ENCODE measurements at places on chromosomes 7 and 10. TPM values are rescaled to one million over a fixed set of nuclear protein-coding genes. Genes with fewer than 3 reads are reported as not detected.

SPDYE2 gene
- not detected for total RNA-seq

MUC3A gene
- not detected for total RNA-seq

DNA sequence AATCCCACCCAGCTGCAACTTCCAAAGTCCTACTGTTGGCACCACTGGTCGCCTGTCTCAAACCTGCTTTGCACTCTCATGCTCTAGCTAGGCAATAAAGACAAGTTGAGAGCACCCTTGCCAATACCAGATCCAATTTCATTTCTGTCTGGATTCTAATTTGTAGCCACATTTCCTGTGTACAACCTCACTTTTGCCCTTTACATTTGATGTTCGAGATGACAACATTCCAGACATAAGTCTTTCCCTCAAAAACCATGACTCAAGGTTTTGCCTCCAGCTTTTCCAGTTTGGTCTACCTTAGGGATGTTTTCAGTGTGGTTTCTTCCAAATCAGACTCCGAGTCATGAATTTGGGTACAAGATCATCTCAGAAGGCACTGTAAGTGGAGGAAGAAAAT, 309.0 kb downstream of the GPAM start:
- DNase-seq: no peak
- no peaks in the 10 kb centered on the region for H3K27me3 ChIP-seq
- H3K4me1 ChIP-seq: no peaks in the 10 kb centered on the region
- no peaks in the 10 kb centered on the region for H3K36me3 ChIP-seq
- H3K4me3 ChIP-seq: no peak overlapping the region

DNA sequence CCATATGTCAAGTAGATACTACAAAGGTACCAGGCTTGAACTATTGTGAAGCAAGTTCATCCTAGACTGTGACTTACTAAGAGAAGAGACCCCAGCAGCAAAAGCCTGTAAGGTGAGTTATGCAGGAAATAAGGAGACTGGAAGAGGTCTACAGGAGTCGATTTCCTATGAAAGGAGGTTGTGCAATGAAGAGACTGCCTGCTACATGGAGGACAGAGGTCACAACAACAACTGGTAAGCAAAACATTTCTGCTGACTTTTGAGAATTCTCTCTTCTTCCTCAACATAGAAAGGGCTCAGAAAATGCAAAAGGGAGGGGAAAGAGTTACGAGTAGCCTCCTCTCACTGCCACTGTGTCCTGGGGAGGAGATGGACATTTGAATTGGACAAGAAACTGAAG, 42.4 kb downstream of the PDK4 start:
- peaks cover 7% of the 10 kb centered on the region for H3K27me3 ChIP-seq
- no peak overlapping the region for H3K27ac ChIP-seq
- no peaks in the 10 kb centered on the region for H3K4me1 ChIP-seq
- DNase-seq: no peak
- no peak overlapping the region for H3K4me3 ChIP-seq
- H3K36me3 ChIP-seq: no peaks in the 10 kb centered on the region

GRCh38 chr10:44006771-44007170, 358.1 kb upstream of the ZNF32 start:
- peaks cover 8% of the 10 kb centered on the region for H3K4me1 ChIP-seq
- H3K36me3 ChIP-seq: no peaks in the 10 kb centered on the region
- no peak overlapping the region for H3K4me3 ChIP-seq
- DNase-seq: no peak
- H3K27me3 ChIP-seq: no peaks in the 10 kb centered on the region
- no peak overlapping the region for H3K27ac ChIP-seq

DNA sequence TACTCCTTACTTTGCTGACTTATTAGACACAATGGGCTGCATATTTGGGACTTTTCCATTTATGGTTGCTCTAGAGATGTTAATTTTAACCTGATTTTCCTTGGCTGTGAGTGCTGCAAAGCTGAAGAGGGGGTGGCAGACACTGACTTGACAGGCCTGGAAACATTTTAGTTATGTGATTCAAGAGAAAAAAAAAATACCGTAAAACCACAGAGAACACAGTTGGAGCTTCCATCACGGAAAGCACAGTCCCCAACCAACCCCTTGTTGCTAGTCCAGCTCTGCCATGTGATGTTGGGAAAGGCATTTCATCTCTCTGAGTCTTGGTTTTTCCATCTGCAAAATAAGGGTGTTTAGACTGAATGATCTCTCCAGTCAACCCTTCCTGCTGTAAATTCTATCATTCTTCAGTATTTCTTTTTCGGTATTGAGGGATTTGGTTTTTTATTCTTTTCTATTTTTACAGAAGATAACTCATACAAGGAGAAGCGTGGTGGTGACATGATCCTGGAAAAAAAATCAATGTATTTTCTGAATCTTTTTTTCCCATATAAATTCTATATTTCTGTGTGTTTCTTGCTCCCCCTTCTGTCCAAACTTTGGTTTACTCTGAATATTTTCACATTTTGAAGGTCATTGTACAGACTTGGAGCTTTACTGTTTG, 246.1 kb downstream of the REEP3 start:
- DNase-seq: no peak
- no peaks in the 10 kb centered on the region for H3K4me1 ChIP-seq
- H3K4me3 ChIP-seq: no peak overlapping the region
- no peaks in the 10 kb centered on the region for H3K36me3 ChIP-seq

DNA sequence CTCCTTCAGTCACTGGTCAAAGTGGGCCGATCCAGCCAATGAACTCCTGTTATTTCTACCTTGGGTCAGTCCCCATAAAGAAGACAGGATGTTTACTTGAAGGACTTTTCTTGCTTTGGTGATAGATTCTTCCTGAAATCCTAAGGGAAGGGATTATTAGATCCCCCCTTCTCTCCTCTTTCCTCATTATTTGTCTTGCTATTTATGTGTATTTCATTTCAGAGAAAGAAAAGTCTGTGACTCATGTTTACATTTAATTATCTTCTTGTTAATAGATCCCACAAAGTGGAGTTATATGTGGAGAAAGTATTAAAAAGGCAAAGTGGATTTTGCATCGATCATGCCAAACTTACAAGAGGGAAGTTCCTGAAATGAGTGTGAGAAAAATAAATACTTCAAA, 341.5 kb downstream of the PHTF2 start:
- H3K27ac ChIP-seq: no peak overlapping the region
- peaks cover 9% of the 10 kb centered on the region for H3K27me3 ChIP-seq
- DNase-seq: no peak
- H3K36me3 ChIP-seq: no peaks in the 10 kb centered on the region

DNA sequence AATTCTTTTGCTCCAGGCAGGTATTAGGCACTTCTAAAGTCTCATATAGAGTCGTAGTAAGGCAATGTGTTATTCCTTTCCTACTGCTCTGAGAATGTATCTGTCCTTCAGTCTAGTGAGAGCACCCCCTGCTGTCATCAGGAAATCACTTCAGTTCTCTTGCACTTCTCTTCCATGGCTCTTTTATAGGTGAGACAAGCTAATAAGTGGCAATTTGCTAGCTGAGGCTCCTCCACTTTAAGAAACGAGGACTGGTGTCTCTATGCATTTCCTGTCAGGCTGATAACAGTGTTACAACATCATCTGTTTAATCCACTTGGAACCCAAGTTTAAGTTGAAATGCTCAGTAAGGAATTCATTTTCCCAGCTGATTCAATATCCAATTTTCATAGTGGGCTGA, 350.6 kb downstream of the TFEC start:
- H3K36me3 ChIP-seq: no peaks in the 10 kb centered on the region
- no peak overlapping the region for H3K27ac ChIP-seq
- H3K4me3 ChIP-seq: no peak overlapping the region
- no peak for DNase-seq

- no peak overlapping the region for H3K4me3 ChIP-seq
- H3K4me1 ChIP-seq: peaks cover 31% of the 10 kb centered on the region
- no peaks in the 10 kb centered on the region for H3K27me3 ChIP-seq
- no peak overlapping the region for H3K27ac ChIP-seq
- no peak for DNase-seq
- peaks cover 51% of the 10 kb centered on the region for H3K36me3 ChIP-seq
Measured at GRCh38 chr10:102401735-102402511, 6.4 kb downstream of the NFKB2 start.

DNA sequence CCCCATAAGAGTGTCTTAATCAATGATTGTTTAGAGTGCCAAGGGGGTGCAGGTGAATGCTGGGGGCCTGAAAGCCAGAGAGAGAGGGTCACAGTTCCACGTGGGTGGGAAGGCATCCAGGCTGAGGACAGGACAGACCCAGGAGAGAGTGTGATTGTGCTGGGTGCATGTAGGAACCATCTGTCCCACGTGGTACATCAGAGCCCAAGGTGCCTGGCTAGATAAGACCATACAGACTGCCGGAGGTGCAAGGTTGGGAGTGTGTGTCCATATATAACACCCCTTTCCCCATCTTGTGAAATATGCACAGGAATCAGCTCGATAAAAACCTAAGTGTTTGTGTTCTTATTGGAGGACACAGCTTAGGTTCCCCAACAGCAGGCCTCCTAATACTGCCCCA, 85.5 kb downstream of the WIPF3 start:
- no peak overlapping the region for H3K27ac ChIP-seq
- no peak overlapping the region for H3K4me3 ChIP-seq
- H3K36me3 ChIP-seq: no peaks in the 10 kb centered on the region

GRCh38 chr7:120933475-120933874, 17.1 kb upstream of the ING3 start:
- no peaks in the 10 kb centered on the region for H3K4me1 ChIP-seq
- peaks cover 1% of the 10 kb centered on the region for H3K27me3 ChIP-seq
- no peak for DNase-seq
- H3K36me3 ChIP-seq: no peaks in the 10 kb centered on the region
- H3K4me3 ChIP-seq: no peak overlapping the region

- no peak overlapping the region for H3K4me3 ChIP-seq
- no peaks in the 10 kb centered on the region for H3K36me3 ChIP-seq
- DNase-seq: no peak
- no peaks in the 10 kb centered on the region for H3K27me3 ChIP-seq
Measured at GRCh38 chr10:77036993-77037734, 600.4 kb downstream of the KCNMA1 start.

DNA sequence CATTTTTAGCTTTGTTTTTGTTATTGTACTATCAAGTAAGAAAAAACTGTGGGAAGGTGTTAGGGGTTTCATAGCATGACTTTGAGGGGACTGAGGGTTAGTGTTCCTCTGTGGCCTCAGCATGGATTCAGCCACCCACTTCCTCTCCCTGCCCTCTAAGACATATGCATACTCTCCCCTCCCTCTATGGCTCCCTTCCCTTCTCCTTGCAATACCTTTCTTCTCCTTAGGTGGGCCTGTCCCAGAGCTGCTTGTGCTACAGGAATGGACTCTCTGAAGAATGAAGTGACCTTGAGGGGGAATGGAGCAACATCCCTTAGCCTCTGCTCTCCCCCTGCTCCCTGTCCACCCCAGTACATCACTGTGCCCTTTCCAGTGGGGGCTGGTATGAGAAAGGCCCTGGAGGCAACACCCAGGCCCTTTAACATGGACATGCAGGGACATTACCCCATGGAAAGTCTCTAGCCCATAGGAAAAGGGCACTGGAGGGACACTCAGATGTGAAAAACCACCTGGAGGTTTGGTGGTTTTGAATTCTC, 22.4 kb downstream of the CDH23 start:
- no peak overlapping the region for H3K4me3 ChIP-seq
- H3K36me3 ChIP-seq: no peaks in the 10 kb centered on the region
- peaks cover 8% of the 10 kb centered on the region for H3K27me3 ChIP-seq
- no peak overlapping the region for H3K27ac ChIP-seq
- no peaks in the 10 kb centered on the region for H3K4me1 ChIP-seq
- DNase-seq: no peak
